H4 (cell line): ENCODE measurements at places on chromosomes 6 and 20. TPM values are rescaled to one million over a fixed set of nuclear protein-coding genes. Genes with fewer than 3 reads are reported as not detected.

Gene GABRR1
- not detected in 2 replicates for total RNA-seq

GRCh38 chr6:148367411-148368024, 24.9 kb downstream of the SASH1 start:
- DNase-seq = peak; percentile 45

Gene OXT
- total RNA-seq = not detected in 2 replicates

GRCh38 chr6:40524797-40525585, 62.2 kb downstream of the LRFN2 start:
- no peak for DNase-seq

- DNase-seq = no peak
These were observed 148.6 kb downstream of the SOBP start for GRCh38 chr6:107638493-107638892.

DNA sequence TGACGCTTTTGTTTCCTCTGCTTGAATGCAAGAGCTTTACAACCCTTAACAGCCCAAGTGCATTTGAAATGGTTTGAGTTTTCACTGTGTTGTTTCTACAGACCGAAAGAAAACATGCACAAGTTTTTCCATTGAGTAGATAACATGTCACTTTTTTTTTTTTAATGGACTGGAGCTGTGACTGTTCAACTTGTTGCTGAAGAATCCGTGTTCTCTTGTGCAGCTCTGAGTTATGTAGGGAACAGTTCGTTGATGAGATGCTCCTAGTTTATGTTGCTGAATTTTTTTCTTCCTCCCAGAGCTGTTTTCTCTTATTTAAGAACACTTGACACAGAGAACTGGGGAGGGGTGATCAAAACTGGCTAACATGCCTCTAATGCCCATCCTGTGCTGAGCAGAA, 89.3 kb downstream of the DTD1 start:
- no peak for DNase-seq

DNA sequence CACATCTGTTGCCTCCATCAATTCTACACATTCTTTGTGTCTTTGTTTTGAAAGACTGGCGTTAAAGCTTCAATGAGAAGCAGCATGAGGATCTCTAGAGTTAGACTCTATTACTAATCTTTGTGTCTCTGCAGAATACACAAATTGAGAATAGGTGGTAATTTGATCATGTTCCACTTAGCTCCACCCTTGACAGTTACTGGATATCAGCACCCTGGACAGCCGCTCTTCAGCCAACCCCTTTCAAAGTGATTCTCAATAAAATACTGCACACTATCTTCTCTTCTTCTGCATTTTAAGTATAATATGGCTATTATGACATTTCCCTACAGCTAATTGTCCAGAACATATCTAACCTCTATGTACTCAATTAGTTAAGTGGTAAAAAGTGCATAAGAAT, 54.3 kb upstream of the CNR1 start:
- DNase-seq = no peak

GRCh38 chr6:44725070-44725469, 337.6 kb downstream of the CDC5L start:
- DNase-seq = no peak

- peak; percentile 90 for DNase-seq
These were observed at the start of gene GMNN for GRCh38 chr6:24774696-24775519. Gene GMNN (plus strand): TSS chr6:24774937. CDS start chr6:24777247, 2,310 bp downstream.
